Stimulated activated CD8-positive, alpha-beta memory T cell treated with anti-CD3 and anti-CD28 coated beads, Interleukin-7, amount 100 ng/mL, for 24 hours (primary cell): ENCODE measurements at places on chromosomes 11 and 22.

DNA sequence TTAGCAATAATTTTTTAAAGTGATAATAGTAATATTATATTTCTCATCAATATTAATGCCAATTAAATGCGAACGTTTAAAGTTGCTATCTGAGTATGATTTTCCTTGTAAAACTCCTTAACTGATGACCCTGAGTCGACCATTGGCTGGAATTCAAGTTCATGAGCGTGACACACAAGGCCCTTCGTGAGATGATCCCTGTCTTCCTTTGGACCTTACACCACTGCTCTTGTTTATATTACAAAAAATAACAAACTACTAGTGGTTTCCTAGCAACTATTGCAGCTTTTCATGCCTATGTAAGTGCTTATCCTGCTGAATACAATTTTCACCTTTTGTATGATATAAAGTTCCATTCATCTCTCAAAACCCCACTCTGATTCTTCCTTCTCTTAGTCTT, 752.9 kb downstream of the CNTN5 start:
- no peak for DNase-seq

GRCh38 chr11:119749006-119749565, 20.1 kb upstream of the NECTIN1 start:
- DNase-seq: no peak

DNA sequence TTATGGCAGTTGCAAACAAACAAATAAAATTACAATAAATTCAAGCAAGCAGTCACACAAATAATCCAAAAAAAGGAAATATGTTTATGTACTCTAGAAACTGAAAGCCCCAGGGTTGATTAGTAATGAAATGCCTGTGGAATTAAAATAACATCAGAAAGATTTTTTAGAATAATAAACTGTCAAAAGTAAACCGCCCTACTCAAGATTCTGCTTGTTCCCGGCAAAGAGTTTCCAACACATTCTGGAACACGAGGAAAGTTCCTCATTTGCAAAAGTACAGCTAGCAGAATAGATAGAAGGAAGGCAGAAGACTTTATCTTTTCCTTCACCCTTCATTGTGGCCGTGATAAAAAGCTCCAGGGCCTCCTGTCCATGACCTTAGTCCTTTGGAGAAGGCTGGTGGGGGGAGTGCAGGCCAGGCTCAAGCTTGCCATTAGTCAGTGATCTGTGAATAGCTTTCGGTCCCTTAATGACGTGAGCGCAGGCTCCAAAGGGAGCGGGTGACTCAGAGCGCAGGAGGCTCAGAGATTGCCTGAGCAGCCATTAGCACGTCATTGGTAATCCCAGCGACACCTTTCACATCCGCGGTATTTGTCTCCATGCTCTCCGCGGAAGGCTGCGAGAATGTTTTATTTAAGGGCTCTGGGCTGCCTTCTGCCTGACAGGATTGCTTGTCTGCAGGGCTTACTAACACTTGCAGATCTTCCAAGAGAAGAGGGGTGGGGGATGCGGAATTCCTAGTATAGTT, 458.3 kb downstream of the METTL15 start:
- no peak for DNase-seq

- no peak for DNase-seq
Observed at GRCh38 chr11:103530257-103530656, 421.0 kb downstream of the DYNC2H1 start.

DNA sequence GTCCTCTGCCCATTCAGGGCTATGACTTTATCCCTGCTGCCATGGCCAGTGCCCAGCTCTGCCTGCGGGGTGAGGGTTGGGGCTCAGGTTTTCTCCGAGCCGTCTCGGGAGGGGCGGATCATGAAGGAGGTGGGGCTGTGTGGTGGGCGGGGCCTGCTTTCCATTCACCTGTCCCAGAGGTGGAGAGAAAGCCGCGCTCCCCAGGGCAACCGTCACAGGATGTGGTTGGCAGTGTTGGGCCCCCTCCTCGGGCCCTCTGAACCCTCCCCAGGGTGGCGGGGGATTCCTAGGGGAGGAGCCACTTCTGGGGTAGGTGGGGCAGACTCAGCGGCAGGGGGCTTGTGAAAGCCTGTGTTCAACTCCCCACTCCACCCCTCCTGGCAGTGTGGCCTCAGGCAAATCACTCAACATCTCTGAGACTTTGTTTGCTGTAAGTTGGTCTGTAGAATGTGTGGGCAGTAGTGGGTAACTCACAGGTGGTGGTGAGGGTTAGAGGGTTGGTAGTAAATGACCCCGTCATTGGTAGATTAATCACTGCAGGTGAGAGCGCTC, 50.3 kb downstream of the CD6 start:
- DNase-seq: peak; percentile 52

- DNase-seq: no peak
Observed at GRCh38 chr11:69156235-69156639, 502 bp downstream of the SMIM38 start.

GRCh38 chr11:67508486-67509121, 642 bp upstream of the CDK2AP2 start:
- peak; percentile 99 for DNase-seq

DNA sequence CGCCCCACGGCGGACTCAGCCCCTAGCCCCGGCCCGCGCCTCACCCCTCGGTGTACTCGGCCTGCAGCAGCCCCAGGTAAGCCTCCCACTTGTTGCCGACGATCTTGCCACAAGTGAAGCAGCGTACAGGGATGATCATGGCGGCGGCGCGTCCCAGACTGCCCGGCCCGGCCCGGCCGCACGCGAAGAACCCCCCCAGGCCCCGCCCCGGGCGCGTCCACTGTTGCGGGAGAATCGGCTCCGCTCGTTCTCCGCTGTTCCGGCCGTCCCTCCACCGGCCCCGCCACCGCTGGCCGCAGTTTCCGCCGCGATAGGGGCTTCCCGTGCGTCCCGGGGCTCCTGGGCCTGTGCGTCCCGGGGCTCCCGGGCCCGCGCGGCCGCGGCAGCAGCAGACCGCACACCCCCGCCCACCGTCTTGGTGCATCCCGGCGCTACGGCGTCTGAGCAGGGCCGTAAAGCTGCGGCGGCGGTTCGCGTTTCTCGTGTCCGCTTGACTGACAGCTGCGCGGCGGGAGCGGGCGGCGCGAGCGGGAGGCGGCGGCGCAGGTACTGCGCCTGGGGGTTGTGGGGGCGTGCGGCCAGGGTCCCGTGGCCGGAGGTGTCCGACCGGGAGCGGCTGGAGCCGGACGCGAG, at the start of the genes POLR2L and TSPAN4:
Gene POLR2L, minus strand, starts transcription at position 160 of the 633 bp plus-strand sequence. Its CDS starts 21 bp downstream, at position 139.
Gene TSPAN4, plus strand, starts transcription at position 483 of the 633 bp plus-strand sequence. CDS start 7,453 bp downstream, outside the sequence.
- peak; percentile 70 for DNase-seq

GRCh38 chr11:44943118-44943517, 7.6 kb downstream of the TP53I11 start:
- no peak for DNase-seq

GRCh38 chr11:127027789-127028188, 27.2 kb upstream of the KIRREL3 start:
- no peak for DNase-seq

DNA sequence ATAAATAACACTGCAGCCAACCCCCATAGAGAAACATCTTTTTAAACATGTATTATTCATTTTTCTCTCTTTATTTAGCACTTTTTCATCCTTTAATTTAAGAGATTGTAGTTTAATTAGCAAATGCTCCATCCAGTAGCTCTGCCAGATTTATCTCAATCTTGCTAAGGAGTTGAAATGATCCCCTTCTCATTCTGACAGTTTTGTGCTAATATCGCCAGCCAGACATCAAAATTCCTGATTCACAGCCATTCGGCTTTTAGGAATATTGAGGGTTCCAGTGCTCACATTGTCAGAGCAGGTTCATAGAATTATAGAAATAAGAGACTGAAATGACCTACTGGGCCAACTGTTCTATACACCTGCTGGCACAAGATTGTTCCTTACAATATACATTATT, 77.8 kb downstream of the CASP12 start:
- DNase-seq: no peak

DNA sequence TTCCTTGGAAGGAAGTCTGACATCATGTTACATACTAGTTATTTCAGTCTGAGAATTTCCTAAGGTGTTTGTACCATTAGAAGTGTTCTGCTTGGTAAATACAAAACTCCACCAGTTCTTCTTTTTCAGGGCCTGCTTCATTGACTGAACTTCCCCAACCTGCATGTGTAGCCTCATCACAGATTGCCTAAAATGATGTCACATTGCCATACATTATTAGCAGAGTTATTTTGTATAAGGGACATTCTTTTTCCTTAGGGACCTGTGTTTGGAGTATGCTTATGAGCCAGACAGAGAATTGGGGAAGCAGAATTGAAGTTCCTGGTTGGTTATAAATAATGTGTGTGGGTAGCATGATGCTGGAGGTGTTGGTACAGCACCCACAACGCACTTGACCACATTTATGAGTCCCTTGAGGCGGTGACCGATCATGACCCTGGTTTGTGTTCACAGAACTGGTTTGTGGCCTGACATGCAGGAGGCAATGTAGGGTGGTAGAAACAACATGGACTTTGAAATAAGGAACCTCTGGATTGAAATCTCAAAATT, 16.4 kb upstream of the MMP7 start:
- DNase-seq: no peak

- no peak for DNase-seq
Observed at GRCh38 chr11:46662366-46662765, 38.1 kb downstream of the ARHGAP1 start.

DNA sequence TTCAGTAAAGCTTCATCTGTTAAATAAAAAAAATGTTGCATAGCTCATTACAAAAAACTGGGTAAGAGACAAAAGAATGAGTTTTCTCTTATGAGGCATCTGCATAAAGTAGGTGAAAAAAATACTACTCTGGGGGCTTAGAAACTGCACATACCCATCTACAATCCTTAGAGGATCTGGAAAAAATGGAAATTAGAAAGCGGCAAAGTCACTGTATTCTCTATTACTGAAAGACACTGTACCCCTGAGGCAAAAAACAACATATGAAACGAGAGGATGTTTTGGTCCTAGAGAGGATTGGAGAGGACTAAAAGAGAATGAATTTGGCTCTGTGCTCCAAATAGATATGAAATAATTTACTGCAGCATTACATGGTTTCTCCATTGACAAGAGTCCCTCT, 206.7 kb upstream of the PITPNB start:
- no peak for DNase-seq

- no peak for DNase-seq
Observed at GRCh38 chr11:65380460-65381119, 1.9 kb downstream of the SLC25A45 start.

DNA sequence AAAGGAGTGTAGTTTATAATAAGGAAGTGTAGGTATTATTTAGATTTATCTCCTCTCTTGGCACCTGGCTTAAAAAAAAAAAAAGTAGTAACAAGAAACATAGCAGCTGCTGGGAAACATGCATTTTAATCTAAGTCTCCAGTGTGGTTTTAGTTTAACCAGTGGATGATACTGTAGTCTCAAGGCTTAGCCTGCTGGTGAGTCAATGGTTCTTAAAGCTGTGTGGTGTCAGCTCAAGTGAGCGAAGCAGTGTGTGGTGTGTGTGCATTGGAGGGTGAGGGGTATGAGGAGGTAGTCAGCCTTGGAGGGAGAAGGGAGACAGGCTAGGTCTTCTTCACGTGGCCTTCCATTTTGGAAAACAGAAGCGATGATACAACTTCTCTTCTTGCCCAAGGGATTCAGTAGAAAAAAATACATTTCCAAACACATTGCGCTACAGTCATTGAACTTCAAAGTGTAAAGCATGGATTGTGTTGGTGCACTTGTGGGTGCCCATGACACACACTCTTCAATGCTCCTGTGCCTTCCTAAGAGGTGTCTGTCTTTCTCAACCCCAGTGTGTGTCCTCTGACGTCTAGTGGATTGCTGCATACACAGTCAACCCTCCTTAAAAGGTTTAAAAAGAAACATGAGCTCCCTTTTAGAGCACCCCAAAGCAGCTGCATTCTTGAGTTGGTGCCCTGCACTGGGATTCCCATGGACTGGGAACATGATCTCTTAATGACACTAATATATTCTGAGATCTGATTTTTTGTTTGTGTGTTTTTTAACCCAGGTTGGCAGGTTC, 40.1 kb downstream of the ZBTB16 start:
- no peak for DNase-seq

DNA sequence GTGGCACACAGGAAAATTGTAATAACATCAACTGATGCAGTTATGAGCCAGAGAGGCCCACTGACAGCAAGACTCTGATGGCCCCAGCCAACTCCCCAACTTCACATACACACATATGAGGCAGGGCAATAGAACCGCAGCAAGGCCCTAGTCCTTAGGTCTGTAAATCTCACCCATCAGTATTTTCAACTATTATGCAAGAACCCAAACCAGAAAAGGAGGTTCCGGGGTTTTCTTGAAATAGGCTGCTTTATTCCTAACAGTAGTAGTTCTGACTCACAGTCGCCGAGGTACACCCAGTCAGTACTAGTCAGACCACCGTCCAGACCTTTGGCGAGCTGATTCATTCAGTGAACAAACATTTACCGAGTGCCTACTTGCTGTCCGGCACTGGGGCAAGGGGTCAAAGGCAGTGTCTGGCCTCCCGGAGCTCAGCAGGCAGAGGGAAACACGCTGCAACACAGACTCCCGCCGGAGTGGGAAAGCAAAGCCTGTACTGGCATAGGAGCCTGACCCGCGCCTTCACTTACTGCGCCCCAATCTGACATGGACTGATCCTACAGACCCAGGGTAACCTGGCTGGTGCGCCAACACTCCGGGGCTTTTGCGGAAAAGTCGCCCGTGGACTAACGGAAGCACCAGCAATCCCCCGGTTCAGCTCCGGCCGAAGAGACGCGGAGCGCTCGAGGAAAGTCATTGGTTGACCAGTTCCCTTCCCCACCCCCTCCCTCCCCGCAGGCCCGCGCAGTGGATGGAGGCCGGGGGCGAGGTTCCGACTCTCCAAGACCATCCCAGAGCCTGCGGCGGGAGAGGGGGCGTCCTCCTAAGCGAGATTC, 1.3 kb downstream of the PLEKHA7 start:
- no peak for DNase-seq

DNA sequence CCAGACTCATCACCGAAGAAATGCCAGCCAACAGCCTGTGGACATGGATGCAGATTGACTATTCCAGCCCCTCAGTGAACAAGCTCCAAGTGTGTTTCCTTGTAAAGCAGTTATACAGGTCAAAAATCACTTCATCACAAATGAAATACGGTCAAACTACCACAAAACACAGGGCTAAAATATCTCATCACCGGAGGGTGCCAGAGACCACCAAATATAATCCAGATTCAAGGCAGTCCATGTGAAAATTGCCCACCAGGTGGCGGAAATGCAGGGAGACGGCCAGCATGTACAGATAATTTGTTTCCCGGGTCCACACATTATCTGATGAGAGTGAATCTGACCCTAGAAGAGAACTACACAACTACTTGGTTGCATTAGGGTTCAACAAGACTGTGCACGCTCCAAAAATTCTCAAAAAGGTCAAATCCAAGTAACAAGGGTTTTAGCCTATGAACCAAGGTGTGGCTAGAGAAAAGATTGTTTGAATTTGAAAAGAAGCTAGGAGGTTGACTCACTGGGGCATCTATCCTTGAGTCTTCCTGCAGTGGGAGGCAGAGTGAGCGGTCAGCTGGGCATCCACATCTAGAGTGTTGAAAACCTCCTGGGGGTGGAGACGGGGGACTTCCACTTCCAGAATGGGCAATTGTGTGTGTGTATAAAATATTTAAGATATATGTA, 71.7 kb downstream of the IGLL5 start:
- DNase-seq: peak; percentile 52

- DNase-seq: no peak
Observed at GRCh38 chr11:100890789-100891188, 203.7 kb downstream of the ARHGAP42 start.

GRCh38 chr11:11807811-11808782, 33.7 kb upstream of the USP47 start:
- no peak for DNase-seq
